ENCODE measurements at places on chromosomes 12 and 14.
A peak's percentile ranks its signal among the peaks of the same experiment; 100 is the strongest.

DNA sequence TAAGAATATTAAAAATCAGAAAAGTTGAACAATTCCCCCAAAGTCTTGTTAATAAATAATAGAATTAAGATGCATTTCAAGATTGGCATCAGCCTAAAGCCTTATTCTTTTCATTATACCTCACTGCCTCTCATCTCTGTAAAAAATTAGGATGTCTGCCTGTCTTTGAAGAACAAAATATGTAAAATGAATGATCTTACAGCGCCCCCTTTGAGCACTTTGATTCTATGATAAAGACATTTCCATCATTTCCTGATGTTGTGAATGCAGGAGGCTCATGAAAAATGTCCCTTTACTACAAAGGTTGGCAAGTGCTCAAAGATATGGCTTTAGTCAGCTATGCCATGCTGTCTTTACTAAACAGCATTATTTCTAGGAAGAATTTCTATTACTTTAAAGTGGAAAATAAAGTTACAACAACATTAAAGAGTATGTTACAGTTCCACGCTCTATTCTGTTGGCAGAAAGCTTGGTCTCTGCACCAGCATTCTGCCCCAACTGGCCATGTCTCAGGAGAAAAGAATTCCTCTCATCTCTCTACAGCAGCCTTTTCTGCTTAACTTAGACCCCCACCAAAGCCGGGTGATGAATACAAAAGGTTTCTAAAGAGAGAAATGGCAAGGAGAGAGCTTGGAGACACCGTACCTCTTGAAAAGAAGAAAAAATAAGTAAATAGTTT, 95.1 kb downstream of the LLPH start:
- peak; percentile 80 for DNase-seq

DNA sequence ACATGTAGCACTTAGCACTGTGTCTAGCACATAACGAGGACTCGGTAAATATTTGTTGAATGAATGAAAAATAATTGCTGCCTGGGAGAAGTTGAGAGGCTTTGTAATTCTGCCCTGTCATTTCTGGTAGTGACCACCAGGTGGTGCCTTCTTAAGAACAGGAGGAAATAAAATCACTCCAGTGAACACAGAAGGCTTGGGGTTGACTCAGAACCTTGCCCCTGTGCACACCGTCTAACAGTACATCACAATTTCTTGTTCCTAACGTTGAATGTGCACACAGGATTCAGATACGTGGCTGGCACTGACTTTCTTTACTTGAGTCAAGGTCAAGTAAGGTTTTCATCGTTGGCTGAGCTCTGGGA, 91.8 kb downstream of the RGS6 start:
- DNase-seq = peak; percentile 45

DNA sequence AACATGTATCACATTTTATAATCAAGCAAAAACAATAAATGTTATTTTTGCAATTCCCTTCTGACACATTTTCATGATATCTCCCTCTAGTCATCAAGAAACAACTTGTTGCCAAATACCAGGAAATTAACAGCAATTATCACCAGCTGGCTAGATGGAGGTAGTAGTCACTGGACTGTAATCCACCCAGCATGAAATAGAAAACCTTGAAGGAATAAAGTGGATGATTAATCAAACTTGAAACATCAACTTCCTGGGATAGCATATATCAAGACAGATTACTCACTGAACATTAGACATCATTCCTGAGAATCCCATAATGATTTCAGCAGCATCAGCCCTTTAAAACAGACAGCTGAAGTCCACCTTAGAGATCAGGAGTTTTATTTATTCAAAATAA, 259.0 kb downstream of the CCDC59 start:
- DNase-seq = no peak

- peak; percentile 88 for DNase-seq
These were observed 11.0 kb upstream of the FBXL14 start for GRCh38 chr12:1605129-1606020.

DNA sequence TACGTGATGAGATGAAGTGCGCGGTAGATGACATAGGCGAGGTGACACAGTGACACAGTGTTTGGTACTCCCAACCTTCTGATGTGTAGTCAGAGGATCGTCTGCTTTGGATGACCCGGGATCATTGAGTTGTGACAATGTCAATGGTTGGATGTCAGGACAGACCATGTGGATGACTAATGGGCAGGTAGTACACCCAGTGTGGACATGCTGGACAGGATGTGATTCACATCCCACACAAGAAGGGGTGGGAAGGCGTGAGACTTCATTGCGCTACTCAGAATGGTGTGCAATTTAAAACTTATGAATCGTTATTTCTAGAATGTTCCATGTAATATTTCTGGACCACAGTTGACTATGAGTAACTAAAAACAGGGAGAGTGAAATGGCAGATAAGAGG, 23.8 kb downstream of the MAP3K9 start:
- peak; percentile 24 for DNase-seq

GRCh38 chr12:114265036-114265435, 140.9 kb downstream of the TBX5 start:
- DNase-seq = no peak

- peak; percentile 45 for DNase-seq
These were observed 10.6 kb downstream of the SDS start for GRCh38 chr12:113392988-113393579.

GRCh38 chr14:92959189-92959531, 36.2 kb downstream of the CHGA start:
- no peak for DNase-seq

DNA sequence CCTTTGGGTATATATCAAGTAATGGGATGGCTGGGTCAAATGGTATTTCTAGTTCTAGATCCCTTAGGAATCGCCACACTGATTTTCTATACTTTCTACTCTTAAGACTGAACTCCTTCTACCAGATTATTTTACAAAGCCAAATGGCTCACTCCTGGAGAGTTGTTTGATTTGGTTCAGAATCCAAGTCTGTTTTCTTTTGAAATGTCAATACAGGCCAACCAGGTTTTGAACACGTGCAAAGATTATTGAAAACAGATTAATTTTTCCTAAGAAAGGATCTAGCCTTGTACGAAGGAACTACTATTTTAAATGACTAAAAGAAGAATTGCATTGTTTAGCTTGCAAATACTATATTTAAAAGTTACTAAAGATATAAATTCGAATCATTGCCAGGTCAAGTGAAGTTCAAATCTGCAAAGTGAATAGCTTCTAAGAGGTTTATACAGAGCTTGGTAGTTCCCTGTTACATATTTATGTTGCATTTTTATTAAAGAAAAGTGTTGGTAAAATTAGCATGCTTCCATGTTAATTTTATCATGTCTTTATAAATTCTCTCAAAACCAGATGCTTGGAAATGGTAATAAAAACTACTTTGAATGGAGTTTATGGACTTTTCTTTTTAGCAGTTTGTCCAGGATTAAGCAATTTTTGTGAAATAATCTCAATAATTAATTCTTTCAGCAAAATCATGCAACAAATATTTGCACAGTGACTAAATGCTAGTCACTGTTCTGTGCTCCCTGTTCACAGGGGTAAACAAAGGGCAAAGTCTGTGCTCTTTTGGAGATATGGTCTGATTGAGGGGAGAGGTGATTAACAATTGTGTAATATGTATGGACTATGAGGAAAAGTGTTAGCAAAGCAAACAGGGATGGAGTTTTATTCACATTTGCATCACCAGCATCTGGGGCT, 38.9 kb downstream of the GPR65 start:
- no peak for DNase-seq

- DNase-seq = peak; percentile 50
These were observed 1.1 kb upstream of the CSRP2 start for GRCh38 chr12:76879710-76880518.

DNA sequence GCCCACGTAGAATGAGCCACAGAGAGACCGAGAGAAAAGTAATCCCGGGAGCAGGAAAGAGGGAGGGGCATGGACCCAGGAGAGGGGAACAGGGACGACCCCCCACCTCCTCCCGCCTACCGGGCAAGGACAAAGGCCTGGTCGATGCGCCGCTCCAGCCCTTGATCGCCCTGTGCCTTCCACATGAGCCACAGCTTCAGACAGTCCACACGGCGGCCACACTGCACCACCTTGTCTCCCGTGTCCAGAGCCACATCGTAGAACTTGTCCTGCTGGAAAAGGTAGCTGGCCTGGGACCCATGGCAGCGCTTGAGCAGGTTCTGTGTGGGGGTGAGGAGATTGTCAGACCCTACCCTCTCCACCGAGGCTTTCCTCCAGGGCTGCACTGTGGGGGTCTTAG, 20.5 kb upstream of the ZNF740 start:
- no peak for DNase-seq

- no peak for DNase-seq
These were observed 110.5 kb upstream of the FUT8 start for GRCh38 chr14:65301862-65302539.

DNA sequence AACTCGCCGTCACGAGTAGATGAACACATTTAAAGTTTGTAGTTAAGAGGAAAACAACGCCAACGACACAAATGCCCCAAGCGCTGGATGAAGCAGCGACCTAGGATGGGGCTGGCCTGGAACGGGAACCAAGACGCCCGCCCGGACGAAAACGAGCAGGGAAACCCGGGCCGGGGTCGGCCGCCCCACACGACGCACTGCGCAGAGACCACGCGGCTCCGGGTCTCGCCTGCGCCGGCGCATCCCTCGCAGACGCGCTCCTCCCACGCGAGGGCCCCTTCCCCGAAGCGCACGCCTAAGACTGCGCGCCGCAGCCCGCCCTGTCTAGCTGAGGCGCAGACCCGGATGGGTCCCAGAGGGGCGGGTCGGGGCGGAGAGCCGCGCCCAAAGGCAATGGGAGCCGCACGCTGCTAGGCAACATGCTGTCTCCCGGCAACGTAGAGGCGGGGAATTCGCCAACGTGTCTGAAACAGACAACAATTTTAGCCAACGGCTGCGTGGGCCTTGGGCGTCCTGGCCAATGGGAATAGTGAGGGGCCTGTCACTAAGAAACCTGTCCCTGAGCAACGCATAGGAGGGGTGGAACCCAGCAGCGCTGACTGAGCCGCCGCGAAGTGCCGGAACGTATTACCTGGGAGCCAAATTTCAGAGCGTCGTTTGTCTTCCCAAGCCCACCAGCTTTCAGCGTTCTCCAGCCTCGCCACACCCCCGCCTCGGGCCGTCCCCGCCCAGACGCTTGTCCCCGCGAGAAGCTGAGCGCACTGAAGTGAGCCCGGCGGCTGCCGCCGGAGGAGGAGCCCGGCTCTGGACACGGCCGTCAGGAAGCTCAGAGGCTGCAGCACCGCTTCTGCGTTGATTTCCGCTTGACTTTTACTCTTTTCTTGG, 21.0 kb upstream of the CHFR start:
- DNase-seq = peak; percentile 99

DNA sequence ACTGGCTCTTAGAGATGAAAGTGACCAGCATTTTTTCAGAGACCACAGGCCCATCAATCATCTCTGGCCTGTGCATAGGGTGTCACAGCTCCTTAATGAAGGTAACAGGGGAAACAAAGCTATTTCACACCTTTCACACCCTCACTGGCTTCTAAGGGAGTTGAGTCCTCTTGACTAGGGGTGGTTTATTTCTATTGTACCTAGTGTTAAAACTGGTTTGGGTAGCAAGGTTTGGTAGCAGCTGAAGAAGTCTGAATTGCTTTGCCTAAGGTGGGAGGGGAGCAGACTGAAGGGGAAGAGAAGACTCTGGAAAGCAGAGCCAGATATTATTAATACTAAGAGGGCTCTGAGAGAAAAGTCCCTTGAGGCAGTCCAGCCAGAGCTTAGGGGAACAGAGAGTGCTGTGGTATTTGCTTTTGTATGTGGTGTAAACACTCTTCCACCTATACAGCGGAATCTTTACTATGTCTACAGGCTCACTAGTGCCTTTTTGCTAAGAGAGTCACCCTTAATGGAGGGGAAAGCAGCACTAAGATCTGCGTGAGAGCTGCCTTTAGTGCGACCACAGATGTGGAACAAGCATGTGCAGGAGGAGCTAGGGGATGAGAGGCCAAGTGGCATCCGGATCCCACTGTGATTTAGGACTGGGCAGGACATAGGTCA, 95.8 kb downstream of the STXBP6 start:
- DNase-seq = no peak

DNA sequence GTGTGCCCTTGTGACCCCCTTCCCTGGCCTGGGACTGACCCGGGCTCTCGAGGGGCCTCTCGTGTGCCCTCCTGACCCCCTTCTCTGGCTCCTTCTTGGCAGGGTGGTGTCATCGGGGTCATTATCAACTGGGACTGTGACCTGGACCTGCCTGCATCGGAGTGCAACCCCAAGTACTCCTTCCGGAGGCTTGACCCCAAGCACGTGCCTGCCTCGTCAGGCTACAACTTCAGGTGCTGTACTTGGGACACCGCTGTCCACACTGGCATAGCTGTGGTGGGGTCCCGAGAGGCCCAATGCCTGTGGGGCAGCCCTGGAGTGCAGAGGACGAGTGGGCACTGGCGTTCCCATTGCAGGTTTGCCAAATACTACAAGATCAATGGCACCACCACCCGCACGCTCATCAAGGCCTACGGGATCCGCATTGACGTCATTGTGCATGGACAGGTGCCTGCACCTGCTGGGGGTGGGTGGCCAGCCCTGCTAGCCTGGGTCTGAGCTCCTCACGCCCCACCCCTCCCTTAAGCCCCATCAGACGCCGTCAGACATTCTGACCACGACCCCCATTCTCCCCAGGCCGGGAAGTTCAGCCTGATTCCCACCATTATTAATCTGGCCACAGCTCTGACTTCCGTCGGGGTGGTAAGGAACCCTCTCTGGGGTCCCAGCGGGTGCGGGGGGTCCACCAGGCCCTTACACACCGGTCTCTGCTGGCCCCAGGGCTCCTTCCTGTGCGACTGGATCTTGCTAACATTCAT, 2.5 kb downstream of the P2RX2 start:
- no peak for DNase-seq

- no peak for DNase-seq
These were observed 58.3 kb downstream of the NINJ2 start for GRCh38 chr12:604956-605355.

GRCh38 chr14:105139212-105139825, 29.3 kb downstream of the JAG2 start:
- DNase-seq = no peak

DNA sequence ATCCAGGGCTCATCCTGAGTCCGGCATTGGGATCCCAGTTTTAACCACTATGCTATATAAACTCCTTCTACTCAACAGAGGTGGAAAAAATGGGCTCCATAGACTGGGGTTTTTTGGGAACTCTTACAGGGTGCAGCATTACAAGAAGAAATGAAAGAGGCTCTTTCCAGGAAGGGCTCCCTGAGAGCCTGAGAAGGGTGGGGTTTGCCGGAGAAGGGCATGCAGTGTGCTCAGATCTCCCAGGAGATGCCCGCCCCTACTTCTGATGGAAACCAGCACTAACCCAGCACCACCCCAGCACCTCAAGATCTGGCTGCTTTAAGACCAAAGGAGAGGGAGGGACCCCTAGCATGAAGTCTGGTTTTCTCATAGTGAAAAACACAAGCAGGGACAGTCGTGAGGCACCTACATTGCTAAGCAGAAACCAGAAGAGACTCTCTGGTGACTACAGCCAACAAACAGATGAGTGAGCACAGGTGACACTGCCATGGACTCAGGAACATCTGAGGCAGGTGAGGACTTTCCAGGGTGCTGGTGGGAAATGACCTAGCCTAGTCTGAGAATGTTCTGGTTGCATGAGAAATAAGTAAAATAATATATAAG, 43.9 kb upstream of the HSP90B1 start:
- DNase-seq = no peak

DNA sequence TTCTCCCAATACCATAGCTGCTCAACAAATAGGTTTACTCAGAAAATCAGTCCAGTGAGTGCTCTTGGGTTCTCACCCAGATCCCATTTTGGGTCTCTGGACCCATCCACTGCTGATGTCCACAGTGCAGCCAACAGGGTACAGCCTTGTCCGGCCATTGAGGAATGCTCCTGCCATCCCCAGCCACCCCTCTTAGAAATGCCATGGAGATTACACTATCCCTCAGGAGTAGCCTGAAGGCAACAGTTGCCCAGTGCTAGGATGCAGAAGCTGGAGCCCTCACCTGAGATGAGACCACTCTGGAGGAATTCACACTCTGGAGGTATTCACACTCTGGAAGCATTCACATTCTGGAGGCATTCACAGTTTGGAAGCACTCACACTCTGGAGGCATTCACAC, 958.8 kb upstream of the TMEM132C start:
- no peak for DNase-seq
